ENCODE measurements at places on chromosomes 1 and 21.

GRCh38 chr1:160400646-160401486 is 502 bp downstream of the VANGL2 start:
- DNase-seq = no peak

DNA sequence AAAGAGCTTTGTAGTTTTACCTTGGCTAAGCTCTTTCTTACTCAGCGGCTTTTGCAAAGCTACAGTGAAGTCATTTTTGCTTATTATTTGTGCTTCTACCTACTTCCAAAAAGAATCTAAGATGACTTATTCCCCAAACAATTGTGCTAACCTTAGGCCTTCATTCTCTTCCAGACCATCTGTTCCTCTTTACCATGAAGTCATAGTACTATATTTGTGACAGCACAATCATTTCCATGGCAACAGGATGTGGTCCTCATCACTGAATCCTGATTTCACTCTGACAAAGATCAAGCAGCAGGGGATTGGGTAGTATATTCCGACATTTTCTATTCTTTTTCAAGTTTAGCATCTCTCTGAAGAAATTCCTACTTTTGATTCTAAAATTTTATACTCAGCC is 24.8 kb upstream of the NMNAT2 start:
- no peak for DNase-seq

GRCh38 chr1:36342426-36343185 is 19.2 kb upstream of the EVA1B start:
- no peak for DNase-seq

DNA sequence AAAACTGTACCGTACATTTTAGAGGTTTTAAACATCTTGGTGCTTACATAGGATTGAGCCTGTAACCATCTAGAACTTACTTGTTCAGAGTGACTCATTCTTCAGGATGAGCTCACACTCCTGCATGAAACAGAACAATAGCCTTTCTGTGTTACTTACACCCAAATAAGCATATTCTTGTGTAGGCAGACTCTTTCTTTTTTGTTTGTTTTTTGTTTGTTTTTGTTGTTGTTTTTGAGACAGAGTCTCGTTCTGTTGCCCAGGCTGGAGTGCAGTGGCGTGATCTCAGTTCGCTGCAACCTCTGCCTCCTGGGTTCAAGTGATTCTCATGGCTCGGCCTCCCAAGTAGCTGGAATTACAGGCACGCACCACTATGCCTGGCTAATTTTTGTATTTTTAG is 3.8 kb upstream of the CA6 start:
- no peak for DNase-seq

DNA sequence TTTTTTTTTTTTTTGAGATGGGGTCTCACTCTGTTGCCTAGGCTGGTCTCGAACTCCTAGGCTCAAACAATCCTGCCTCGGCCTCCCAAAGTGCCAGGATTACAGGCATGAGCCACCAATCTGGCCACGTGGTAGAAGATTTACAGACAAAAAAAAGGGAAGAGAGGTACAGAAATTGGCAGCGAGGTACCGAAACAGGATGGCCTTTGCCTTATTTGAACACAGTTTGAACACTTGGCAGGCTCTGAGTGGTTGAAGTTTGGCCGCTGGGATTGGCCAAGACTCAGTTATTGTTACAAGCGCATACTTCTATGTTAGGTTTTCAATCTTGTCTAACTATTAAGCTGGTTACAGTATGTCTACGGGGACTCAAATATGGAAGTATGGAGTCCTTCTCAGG is 6.2 kb upstream of the AADACL4 start:
- DNase-seq = no peak
